Stimulated activated CD4-positive, alpha-beta T cell treated with anti-CD3 and anti-CD28 coated beads, TNF-alpha, amount 100 ng/mL, for 1 hour (primary cell): ENCODE measurements at places on chromosomes 12 and 14.

GRCh38 chr14:105010891-105011291 is 10.0 kb downstream of the CDCA4 start:
- no peak for DNase-seq

DNA sequence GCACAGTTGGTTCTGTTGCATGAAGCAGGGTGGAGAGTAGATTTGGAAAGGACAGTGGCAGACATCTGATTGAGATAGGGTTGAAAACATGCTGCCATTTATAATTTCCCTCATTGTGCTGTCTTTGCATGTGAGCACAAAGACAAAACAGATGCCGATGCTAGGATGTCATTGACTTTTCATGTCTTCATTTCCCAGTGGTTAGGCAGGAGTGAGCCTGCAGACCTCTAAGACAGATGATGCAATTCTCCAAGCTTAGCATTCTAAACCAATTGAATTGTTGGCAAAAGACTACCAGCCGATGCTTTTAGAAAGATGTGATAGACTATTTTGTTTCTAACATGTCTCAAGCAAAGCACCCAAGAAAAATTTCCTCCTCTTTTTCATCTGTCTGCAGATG is 37.1 kb upstream of the PELI2 start:
- no peak for DNase-seq

DNA sequence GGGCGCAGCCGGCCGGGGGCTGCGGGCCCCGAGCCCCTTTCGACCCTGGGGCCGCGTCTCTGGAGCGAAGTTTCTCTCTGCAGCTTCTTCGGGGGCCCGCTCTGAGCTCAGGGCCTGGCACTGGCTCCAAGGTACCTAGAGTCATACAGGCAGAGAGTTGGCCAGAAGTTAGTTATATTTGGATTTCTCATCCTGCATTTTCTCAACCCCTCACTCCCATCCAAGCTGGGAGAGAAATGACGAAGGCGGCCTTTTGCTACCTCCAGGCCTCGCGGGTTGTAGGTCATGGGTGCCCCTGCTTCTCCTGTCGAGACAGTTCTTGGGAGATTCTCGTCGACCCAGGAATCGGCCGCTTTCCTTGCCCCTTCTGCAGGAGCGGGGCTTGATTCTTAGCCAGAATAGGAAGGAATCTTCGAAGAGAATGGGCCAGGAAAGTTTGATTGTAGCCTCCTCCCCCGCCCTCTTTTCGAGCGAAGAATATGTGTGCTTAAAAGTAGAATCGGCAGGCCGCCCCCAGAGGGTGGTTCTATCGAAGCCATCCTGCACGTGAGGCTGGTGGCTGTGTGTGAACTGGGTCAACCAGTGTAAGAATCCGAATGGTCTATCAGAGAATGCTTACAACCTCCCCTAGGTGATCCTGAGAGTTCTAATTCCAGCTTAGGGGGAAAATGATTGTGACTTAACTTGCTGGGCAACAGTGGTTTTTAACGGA is 785 bp downstream of the MLEC start:
- DNase-seq = no peak

GRCh38 chr14:94663538-94663937 is 51.3 kb downstream of the SERPINA3 start:
- DNase-seq = no peak

GRCh38 chr14:101472518-101472849 is 88.8 kb upstream of the DIO3 start:
- DNase-seq = no peak

DNA sequence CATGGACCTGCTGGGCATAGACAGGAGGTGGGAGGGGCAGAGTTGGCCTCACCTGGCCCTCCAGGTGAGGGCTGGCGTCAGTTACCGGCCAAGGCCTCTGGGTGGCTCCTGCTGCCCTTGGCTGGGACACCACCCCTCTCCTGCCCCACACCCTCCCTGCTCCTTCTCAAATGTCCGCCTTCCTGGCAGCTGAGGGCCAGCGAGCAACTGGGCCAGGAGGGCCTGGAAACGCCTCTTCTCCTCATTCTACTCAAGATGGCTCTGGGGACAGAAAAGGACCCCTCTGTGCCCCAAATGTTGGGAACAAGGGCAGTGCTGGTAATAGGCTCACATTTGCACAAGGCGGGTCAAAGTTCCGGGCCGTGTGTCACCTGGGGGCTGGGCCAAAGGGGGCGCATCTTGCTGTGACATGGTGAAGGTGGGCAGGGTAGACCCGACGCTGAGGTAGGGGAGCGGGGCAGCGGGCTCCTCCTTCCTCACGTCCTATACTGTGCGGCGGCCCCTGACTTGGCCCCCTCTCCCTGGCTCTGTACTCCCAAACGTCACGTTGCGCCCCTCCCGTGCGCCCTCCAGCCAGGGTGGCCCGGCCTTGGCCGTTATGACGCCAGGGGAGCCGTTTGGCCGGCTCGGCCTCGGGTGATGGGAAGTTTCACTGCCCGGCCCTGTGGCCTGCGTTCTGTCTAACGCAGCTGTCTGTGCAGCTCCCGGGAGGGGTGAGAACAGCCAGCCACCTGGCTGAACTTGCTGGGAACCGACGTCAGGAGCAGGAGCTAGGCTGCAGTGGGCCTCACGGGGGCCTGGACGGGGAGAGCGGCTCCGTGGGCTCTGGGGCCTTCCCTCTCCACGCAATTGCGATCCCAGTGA is 18.0 kb upstream of the DLK1 start:
- DNase-seq = no peak

DNA sequence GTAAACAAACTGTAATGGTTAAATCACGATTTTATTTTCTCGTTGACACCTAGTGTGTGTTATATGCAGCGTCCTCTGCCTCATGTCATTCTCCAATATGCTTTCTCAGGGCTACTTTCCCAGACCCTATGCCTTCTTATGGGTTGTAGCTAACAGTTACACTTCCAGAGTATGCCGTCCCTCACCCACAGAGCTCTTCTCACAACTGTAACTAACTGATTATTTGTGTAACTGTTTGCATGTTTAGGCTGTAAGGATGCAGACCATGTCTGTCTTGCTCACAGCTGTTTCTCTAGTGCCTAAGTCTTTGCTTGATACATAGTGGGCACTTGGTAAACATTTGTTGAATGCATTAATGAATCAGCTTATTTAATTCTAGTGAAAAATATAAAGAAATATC is 417.5 kb downstream of the ZFP36L1 start:
- no peak for DNase-seq

- DNase-seq = no peak
Observed at GRCh38 chr12:95446506-95446900, 27.4 kb upstream of the METAP2 start.

- DNase-seq = no peak
Observed at GRCh38 chr12:111274777-111275176, 94.1 kb downstream of the PHETA1 start.

- no peak for DNase-seq
Observed at GRCh38 chr14:50677527-50678063, 9.5 kb upstream of the SAV1 start.

- DNase-seq = no peak
Observed at GRCh38 chr12:104462931-104463339, 6.2 kb downstream of the CHST11 start.

GRCh38 chr12:123614531-123614930 is 12.6 kb downstream of the DDX55 start:
- DNase-seq = no peak

GRCh38 chr12:51508285-51508684 is 82.7 kb upstream of the SCN8A start:
- DNase-seq = no peak

GRCh38 chr12:92036061-92036620 is 109.5 kb downstream of the BTG1 start:
- DNase-seq = no peak

GRCh38 chr14:20617138-20618003 is 24.1 kb downstream of the OR6S1 start:
- no peak for DNase-seq

DNA sequence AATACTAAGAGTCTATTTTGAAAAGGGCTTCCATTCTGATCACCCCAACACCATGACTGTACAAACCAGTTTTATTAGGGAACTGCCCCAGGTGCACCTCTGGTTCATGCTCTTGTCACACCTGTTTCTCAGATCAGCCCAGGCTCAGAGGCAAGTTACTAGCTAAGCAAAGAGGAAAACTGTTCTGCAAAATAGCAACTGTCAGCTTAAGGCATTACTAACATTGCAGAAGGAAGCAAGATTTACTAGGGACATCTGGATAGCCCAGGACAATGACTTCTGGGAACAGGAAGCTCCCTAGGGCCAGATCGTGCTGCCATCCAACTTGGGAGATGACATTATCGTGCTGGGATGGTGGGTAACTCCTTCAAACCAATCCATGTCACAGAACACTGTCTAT is 30.1 kb downstream of the ANAPC7 start:
- DNase-seq = no peak

DNA sequence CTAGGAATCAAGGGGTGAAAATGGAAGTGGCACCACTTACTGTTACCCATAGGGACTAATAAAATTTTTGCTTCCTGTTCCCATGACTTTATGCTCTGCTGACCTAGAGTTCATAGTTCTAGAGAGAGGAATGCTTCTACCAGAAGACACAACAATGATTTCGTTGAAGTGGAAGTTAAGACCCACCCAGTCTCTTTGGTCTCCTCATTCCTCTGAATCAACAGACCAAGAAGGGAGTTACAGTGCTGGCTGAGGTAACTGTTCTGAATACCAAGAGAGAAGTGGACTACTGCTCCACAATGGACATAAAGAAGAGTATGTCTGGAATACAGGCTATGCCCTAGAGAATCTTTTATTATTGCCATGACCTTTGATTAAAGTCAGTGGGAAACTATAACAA is 23.5 kb upstream of the DYRK2 start:
- no peak for DNase-seq
